ENCODE measurements at places on chromosomes 7 and 10.

DNA sequence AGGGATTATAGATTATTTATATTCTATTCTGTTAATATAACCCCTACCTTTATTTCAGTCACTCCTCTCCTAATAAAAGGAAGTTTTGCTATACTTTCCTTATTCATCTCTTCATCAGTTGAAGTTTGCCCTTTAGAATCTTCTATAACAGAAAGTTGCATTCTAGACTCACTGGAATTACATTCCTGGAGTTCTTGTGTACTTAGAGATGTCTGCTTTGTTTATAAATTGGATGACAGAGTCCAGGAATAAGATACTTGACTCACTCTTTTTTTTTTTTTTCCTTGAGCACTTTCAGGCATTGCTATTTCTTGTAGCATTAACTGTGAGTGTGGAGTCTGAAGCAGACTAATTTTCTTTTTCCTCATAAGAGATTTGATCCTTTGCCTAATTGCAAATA lies 640.8 kb downstream of the XPNPEP1 start:
- peak; percentile 8 for DNase-seq

- no peak for DNase-seq
These were observed 687 bp downstream of the EPDR1 start for GRCh38 chr7:37920849-37921805.

DNA sequence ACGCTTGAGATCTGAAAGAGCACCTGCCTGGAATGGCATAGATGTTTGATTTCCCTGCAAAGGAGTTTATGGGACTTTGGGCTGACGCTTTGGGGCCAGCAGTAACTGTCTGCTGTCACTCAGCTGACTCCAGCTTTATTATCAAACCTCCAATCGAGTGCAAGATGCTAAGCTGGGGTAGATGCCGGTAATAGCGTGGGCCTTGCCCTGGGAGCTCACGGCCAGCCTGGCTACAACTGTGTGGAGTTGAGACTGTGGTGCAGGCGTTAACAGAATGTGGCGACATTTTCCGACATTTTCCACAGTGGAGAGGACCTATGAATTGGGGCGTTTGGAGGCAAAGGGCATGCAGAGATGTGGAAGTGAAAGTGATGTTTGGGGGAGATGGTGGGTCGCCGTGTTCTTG lies 1.3 kb downstream of the CHST12 start:
- DNase-seq, result no peak

- no peak for DNase-seq
These were observed 341.0 kb upstream of the ZMIZ1 start for GRCh38 chr10:78727728-78728127.
